ENCODE measurements at places on chromosomes 16 and 17.
A peak's percentile ranks its signal among the peaks of the same experiment; 100 is the strongest.

GRCh38 chr16:69340095-69340644 is 598 bp downstream of the NIP7 start:
- peak; percentile 5 for DNase-seq

GRCh38 chr17:8016632-8017424 is 14.4 kb downstream of the GUCY2D start:
- DNase-seq = no peak

DNA sequence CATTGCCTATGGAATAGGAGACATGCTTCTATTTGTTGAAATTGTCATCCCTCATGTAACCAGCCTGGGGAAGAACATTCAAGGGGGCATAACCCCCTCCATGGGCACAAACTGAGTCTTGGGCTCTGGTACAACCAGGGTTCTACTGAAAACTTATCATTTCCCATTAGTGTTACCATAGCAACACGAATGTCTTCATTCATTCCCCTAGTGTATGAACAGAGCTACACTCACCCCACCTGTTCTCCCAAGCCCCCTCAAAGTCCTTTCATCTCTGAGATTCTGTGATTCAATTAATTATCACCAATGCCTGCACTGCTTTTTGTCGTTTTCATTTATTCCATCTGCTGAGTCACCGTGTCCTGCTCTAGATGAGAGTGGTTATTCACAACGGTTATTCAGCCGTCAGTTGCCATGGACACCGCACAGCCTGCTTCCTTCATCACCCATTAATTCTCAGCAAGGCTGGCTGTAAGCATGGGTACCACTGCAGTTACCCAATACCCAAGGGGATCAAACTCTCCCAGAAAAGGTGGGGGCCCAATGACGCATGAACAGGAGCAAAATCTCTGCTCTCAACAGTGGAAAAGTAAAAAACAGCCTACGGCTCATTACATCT is 1.6 kb upstream of the GAST start:
- peak; percentile 56 for DNase-seq

GRCh38 chr16:60225541-60225940 is 1491.4 kb upstream of the GOT2 start:
- DNase-seq = no peak
